Stimulated activated CD8-positive, alpha-beta memory T cell treated with anti-CD3 and anti-CD28 coated beads, Interleukin-15, amount 100 ng/mL, for 24 hours (primary cell): ENCODE measurements at places on chromosomes 7 and 10.

GRCh38 chr10:75658915-75659314 lies 227.5 kb downstream of the LRMDA start:
- no peak for DNase-seq

DNA sequence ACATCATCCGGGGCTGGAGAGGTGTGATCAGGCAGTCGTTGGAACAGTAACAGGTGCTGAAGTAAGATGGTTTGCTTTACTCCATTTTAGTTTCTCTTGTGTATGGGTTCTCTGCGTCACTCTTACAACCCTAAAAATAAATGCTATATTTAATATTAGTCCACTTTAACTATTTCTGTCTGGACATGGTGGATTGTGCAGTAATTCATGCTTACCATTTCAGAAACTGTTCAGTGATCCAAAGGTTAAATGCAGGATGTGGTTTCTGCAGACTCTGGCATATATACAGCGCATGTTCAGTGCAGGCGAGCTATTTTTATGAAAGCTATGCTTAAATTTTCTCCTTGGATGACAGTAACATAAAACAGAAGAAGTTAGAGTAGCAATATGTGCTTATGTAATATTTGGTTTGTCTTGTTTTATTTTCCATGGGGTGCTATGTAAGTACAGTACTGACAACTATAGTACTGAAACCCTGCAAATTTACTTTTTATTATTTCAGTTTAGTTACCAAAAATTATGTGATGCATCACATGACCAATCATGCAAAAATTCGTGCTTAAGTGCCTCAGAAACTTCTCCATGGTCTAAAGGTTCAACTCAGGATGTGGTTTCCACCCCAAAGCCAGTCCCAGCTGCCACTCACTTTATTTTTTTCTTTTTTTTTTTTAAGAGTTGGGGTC lies 46.6 kb upstream of the GRID1 start:
- no peak for DNase-seq

DNA sequence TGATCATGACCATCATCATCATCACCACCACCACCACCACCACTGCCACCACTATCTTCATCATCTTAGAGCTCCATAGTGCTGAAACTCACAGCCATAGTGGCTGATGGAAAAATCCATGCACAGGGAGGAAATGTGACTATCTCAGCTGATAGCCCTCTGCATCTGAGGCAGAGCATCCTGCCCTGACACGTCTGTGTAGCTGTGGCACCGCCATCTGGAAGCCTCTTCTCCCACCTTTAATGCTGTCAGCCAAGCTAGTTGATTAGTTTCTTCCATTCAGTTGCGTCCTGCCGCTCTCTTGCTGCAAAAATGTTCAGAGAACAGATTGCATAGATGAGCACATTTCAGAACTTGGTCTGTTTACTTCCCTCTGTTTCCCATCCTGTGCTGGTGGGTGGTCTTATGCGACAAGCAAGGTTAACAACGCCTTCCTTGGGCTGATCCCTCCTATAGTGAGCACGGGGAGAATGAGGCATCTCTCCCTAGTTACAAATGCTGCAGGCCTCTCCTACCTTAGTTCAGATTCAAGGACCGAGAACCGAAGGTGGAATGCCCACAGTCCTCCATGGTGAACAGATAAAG lies 478.6 kb downstream of the PLXNA4 start:
- no peak for DNase-seq

DNA sequence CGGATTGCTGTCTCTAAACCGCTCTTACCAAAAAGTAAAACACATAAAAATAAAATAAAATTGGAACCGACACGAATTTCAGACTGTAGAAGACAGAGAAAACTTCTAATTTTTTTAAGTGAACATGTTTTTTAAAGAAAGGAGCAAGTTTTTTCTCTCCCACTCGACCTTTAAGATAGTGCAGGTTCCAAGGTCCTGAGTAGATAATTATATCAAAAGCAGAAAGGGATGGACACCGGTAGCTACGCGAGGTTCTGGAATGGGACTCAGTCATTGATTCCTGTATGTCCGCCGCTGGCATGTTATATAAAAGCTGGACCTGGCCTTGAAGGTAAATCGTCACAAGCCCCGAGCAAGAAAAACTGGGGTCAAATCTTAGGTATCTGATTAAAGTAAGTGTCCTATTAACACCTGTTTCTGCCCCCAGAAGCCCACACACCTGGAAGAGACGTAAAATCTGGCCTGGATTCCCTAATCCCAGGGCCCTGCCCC lies 462 bp upstream of the CISD1 start:
- no peak for DNase-seq

GRCh38 chr7:135877805-135878204 lies 99.4 kb downstream of the MTPN start:
- DNase-seq = no peak

GRCh38 chr7:1458683-1459511 lies at the start of gene MICALL2:
TSS of gene MICALL2 (minus strand) at chr7:1459470. CDS start at chr7:1459326, 144 bp downstream.
- DNase-seq = no peak

GRCh38 chr7:14104861-14105260 lies 115.4 kb upstream of the ETV1 start:
- no peak for DNase-seq

DNA sequence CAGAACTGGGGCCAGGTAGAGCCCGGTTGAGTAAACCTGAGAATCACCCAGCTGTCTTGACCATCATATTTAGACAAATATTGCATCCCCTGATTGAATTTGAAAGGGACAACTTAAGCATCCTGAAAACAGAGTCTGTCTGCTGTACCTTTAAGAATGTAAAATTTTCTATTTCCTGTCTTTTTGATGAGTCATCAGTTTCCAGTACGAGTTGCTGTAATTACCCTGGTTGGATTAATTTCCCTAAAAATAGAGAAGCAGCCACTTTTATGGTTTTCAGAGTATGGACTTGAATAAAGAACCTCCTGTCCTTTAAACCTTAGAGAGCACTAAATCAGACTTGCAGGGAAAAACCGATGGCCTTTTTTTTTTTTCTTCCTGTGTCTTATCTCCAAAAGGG lies 164.6 kb upstream of the SH2B2 start:
- DNase-seq = no peak

DNA sequence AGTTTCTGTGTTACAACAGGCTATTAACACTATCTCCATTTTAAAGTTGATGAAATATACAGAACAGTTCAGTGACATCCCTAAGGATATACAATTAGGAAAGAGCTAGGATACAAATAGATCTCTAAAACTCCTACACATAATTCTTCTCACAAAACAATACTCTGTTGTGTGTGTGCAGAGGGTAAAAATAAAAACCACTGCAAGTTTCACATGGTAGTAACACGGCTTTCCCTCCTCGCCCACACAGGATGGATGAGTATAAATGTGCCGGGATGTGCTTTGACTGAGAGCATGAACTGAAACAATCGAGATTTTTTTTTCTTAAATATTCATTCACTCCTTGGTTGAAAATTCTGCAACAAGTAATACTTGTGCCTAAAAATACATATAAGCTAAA lies 131.5 kb upstream of the C1QL3 start:
- DNase-seq = no peak

GRCh38 chr7:15424468-15424867 lies 137.3 kb downstream of the AGMO start:
- no peak for DNase-seq
